ENCODE measurements at places on chromosomes 6 and 20.

GRCh38 chr6:47405273-47405672 is 72.3 kb upstream of the CD2AP start:
- DNase-seq, result no peak

GRCh38 chr6:127118298-127119101 is at the start of gene RSPO3:
Gene RSPO3, plus strand, starts transcription at chr6:127118671. Its CDS starts 522 bp downstream, at chr6:127119193.
- no peak for DNase-seq

DNA sequence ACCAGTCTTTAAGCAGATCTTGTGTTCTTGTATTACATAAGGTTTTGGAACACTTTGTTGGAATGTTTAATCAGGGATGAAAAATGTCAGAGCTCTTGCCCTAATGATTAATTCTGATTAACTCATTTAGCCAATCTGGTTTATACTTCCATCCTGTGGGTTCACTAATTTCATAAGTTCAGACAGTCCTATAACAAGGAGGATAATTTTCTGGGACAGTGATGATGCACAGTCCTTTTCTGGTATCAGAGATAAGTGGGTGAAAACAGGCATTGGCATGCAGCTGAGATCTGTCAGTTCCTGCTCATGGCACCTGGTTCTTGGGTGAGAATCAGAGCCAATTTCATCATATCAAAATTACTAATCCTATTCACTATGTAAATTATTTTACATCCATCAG is 125.0 kb upstream of the LAMA2 start:
- DNase-seq, result no peak

DNA sequence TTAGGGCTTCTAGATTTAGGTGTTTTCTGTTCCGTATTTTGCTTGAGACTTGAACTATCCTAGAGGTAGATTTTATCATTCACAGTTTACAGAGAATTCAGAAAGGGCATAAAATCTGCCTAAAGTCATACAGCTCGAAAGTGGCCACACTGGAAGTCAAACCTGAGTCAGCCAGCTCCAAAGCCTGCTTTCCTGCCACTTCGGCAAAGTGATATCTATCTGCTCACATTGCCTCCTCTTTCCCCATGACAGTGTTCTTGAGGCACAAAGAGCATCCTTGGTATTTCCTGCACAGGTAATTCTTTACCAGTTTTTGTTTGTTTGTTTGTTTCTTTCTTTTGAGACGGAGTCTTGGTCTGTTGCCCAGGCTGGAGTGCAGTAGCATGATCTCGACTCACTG is 19.4 kb upstream of the SCUBE3 start:
- DNase-seq, result no peak

DNA sequence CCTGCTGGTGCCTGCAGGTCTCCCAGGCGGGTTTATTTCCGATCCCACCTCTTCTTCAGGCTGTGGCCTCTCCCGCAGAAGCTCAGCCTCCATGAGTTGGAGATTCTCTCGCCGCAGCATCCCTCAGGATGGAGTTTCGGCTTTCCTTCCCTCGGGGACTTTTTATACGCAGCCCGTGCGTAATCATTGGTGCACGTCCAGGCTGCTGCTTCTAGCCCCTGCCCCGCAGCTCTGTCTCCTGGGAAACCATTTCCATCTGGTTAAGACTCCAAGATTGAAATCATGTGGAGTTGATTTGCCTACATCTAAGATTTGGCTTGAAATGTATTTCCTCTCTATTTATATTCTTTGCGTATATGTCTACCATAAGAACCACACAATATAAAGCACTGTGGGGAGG is 46.7 kb upstream of the CARMIL1 start:
- DNase-seq, result peak; percentile 77

- DNase-seq, result no peak
These were observed 50.2 kb downstream of the TRAM2 start for GRCh38 chr6:52526634-52527033.

DNA sequence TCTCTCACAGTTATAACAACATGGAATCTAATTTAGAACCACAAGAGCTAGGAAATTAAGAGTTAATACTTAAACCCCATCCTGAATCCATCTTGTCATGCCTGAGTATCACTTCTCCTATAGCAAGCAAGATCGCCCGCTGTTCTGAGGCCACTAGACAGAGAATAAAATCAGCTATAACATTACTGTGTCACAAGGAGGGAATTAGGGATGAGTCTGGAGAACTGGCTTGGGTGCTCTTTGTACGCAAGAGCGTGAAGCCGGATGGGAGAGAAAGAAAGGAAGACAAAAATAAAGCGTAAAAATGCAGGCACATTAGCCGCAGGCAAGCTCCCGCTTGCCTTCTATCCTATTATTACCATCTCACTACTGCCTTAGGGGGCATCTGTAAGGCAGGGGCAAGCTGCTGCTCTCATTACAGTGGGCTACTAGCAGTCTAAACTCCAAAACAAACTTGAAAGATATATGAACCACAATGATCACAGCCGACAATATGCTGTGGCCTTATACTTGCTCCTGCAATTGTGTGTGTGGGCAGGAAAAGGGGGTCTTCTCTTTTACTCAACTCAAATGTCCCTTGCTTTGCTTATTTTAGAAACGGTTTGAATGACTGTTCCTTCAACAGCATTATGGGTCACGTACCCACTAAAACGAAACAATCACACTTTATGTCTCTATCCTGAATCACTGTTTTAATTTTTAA is 81.9 kb downstream of the GJA10 start:
- DNase-seq, result no peak

DNA sequence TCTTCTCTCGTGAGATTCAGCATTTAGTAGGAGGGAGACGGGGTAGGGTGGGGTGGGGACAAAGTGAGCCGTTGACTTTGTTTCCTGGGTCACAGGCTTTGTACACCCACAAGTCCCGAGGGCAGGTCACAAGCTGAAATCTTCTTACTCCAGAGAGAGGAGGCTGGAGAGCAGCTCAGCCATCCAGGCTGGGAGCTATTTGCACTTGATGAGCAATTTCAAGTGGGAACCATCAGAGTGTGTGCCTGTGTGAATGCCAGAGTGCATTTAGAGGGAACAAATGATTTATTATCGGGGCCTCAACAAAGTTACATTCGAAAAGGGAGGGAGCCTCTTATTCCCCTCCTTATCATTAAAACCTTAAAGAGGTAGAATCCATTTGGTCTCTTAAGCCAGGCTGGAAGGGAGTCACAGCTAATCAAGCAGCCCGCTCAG is 155.7 kb upstream of the JARID2 start:
- DNase-seq, result no peak
